Kidney tubule cell (primary cell): ENCODE measurements at places on chromosomes 13 and 19.

GRCh38 chr13:98896868-98897144 is 81.1 kb downstream of the DOCK9 start:
- DNase-seq: no peak

- DNase-seq: no peak
Observed at GRCh38 chr13:110578363-110578762, 16.8 kb upstream of the RAB20 start.

- DNase-seq: no peak
Observed at GRCh38 chr13:88074794-88075510, 403.8 kb downstream of the SLITRK5 start.

- DNase-seq: peak; percentile 55
Observed at GRCh38 chr19:1045247-1045603, 5.3 kb downstream of the ABCA7 start.

- no peak for DNase-seq
Observed at GRCh38 chr13:100129605-100130004, 40.7 kb downstream of the PCCA start.

DNA sequence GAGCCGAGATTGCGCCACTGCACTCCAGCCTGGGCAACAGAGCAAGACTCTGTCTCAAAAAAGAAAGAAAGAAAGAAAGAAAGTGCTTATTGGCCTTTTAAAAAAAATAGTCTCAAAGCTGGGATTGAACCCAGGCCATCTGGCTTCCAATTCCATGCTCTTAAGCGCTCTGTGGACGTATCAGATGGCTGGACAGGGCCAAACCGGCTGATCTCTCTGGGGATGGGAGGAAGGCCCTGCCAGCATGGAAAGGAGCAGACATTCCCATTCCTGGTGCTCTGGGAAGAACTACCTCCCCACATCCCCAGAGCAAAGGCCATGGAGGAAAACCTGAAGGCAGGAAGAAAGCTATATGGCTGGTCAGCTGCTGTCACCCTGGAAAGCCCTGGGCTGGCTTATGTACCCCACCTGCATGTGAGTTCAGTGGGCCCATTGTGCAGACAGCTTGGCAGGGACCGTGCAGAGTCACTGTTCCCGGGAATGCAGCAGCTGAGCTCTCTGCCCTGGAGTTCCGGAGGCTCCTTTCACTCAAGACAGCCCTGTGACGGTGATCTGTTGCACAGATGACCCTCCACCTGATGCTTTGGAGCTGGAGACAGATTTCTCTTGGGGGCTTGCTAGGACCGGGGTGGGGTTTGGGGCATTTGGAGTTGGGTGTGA is 84.3 kb downstream of the SIPA1L3 start:
- no peak for DNase-seq

DNA sequence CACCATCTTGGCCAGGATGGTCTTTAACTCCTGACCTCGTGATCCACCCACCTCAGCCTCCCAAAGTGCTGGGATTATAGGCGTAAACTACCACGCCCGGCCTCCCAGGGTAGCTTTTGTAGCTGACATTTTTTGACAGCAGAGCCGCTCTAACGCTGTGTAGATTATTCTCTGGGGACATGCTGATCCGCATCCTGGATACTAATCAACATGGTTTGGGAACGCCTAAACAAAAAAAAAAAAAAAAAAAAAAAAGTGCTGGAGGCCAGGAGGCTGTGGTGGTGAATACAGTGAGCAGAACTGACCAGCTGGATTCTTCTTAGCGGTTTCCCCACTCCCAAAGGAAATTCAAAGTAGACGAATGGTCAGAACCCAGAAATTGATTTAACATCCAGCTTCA is 5.1 kb downstream of the LONP1 start:
- no peak for DNase-seq

GRCh38 chr19:31963746-31964145 is 381.7 kb upstream of the ZNF507 start:
- no peak for DNase-seq

- no peak for DNase-seq
Observed at GRCh38 chr19:15028490-15028889, 20.8 kb upstream of the CASP14 start.

DNA sequence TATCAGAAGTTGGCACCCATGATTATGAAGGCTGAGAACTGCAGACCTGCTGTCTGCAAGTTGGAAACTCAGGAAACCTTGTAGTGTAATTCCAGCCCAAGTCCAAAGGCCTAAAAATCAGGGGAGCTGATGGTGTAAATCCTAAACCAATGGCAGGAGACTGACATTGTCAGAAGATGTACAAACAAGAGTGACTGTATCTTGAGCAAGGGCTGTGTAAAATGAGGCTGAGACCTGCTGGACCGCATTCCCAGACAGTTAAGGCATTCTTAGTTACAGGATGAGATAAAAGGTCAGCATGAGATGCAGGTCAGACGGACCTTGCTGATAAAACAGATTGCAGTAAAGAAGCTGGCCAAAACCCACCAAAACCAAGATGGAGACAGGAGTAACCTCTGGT is 147.7 kb downstream of the COG6 start:
- no peak for DNase-seq

DNA sequence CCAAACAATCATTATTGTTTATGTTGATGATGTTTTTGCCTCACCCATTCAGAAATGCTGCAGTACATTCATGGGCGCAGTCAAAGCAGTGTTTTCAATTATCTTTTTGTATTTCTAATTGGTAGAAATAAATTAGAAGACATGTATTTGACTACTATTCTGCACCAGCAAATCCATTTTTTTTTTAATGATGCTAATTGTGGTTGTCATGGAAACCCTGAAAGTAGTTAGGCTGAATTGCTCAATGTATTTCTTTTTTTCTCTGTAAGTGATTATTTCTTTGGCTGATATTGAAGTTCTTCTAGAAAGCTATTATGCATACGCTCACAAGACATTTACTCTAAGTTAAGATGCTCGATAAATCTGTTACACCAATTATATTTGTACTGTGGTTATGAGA is 101.2 kb downstream of the RFC3 start:
- DNase-seq: no peak

DNA sequence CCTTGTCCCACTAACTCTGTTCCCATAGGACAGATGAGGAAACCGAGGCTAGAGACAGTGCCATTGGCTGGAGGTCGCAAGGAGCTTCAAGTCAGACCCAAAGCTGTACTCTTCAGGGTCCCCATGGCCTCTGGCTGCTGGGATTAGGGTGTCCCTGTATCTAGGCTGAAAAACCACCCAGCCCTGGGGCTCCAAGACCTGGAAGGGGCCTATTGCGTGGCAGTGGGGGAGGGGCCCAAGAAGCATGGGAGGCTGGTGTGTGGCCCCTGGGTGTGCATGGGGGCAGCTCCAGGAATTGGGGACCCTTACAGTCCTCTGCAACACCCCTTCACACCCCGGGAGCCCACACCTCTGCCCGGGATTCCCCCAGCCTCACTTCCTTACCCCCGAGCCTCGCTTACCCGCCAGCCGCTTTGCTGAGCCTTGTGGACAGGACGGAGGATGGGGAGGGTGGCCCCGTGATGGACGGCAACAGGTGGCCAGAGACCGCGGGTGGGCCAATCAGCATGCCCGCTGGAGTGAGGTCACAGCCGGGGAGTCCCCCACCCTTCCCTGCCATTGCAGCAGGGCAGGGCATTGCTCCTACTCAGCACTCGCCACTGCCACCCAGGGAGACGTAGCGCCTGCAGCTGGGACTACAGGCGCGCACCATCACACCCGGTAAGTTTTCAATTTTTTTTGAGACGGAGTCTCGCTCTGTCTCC is at the start of gene JSRP1:
Gene JSRP1, minus strand, starts transcription at position 436 of the 704 bp plus-strand sequence. CDS start 1,103 bp downstream, outside the sequence.
- DNase-seq: peak; percentile 56

- no peak for DNase-seq
Observed at GRCh38 chr13:74066937-74067336, 67.3 kb downstream of the KLF12 start.

DNA sequence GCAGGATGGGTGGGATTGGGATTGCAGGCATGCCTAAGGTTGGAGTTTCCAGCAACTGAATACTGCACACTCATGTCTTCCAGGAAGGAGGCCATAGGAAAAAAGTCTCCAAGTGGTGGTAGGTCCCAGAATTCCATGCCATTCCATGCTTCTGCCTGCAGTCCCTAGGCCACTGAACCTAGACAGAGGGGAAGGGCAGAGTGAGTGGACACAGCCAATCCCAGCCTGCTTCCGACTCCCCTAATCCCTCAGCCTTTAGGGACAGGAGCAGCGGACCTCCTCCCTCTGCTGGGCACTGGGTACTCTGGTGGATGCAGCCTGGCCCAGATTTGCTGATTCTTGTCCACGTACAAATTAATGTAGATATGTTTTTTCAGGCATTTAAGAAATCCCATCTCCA is 17.0 kb downstream of the VSTM2B start:
- no peak for DNase-seq

GRCh38 chr13:20787180-20787579 is 13.4 kb upstream of the EEF1AKMT1 start:
- DNase-seq: no peak

DNA sequence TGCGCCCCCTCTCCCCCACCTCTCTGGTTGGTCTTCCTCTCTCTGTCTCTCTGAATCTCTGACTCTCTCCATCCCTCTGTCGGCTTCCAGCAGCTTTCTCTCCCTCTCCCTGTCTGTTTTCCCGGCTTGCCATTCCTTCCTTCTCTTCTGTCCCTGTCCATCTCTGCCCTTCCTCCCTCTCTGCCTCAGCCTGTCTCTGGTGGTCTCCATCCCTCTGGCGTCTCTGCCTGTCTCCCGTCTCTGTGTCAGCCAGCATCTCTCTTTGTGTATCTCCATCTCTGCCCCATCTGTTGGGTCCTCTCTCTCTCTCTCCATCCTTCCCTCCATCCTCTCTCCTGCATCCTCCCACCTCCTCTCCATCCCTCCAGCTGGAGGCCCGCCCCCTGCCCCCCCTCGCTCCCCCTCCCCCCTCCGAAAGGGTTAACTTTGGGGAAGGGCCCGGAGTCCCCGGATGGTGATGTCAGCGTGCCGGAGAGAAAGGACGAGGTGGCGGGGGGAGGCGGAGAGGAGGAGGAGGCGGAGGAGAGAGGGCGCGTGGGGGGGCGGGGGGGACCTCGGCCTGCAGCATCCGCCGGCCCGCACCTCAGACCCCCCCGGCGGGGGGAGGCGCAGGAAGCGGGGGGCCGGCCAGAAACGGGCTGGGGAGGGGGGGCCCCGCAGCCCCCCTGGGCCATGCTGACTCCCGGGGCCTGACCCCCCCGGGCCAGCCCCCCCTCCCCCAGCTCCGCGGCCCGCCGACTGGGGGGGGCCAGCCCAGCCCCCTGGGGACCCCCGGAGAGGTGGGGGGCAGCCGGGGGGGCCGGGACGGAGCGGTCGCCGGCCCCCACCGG is at the start of gene BRSK1:
Gene BRSK1, plus strand, starts transcription at position 450 of the 830 bp plus-strand sequence. CDS start 446 bp downstream, outside the sequence.
- DNase-seq: peak; percentile 34

GRCh38 chr19:17948931-17949930 is 16.4 kb downstream of the CCDC124 start:
- DNase-seq: no peak

DNA sequence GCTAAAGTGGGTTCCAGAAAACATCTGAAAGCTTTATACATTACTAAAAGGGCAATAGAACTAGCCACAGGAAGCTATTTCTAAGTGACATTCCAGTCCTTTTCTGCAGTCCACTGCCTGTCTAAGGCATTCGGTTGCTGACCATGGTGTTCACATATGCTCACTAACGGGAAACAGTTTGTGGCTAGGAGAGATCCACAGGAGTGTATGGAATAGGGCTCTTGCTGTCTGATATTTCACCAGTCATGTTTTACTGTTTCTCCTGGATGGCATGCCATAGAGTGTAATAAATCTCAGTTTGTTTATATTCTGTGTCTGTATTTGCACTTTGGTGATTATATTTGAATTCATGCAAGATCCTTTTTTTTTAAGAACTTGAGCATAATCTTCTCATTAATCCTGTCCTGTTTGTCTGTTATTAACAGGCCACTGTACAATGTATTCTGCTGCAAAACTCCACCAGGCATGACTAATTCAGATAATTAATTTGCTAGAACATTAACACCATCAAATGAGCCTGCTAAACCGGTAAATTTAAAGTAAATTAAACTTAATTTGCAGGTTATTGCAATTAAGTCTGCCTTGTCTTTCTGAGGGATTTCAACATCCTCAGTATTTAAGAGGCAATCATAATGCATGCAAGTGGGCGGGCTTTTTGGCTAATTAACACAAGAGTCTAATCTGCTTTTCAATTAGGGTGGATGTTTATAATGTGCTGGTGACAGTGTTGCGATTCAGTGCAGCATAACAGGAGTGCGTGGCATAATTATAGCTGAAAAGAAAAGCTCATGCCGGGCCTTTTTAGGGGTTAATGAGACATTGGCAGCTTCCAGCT is 201.3 kb downstream of the POU4F1 start:
- no peak for DNase-seq

- DNase-seq: no peak
Observed at GRCh38 chr19:18840288-18841267, 8.8 kb downstream of the UPF1 start.

GRCh38 chr13:109998684-109999533 is 212.5 kb upstream of the IRS2 start:
- DNase-seq: peak; percentile 96

DNA sequence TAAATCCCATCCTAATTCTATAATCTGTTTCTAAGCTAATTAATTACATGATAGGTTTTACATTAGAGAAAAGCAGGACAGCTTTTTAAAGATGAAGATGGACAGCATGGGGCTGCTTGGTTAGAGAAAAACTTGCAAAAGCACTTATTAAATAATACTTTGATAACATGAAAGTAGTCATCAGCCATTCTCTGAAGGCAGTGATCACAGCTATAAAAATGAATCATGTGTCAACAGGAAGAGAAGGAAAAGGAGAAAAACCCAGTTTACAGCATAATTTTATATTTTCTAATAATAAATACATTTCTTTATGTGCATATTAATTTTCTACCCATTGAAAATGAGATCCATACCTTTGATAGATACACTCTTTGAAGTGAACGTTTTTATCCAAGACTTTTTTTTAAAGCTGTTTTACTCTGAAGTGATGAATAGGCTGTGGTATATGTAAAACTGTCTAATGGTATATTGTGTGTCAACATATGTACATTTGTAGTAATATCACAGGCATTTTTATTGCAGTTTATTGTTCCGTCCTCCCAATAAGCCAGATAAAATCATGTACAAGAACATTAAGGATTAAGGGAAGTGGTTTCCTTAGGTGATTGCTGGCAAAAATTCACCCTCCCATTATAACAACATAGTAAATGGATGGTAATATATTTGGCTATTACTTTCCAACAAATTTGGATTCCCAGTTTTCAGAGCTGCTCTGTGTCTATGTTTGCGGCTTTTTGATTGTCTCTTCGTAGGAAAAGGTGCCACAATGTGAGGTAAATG is 1.3 kb upstream of the KLF5 start:
- DNase-seq: no peak

- no peak for DNase-seq
Observed at GRCh38 chr19:48480183-48480557, 11.0 kb downstream of the CYTH2 start.

DNA sequence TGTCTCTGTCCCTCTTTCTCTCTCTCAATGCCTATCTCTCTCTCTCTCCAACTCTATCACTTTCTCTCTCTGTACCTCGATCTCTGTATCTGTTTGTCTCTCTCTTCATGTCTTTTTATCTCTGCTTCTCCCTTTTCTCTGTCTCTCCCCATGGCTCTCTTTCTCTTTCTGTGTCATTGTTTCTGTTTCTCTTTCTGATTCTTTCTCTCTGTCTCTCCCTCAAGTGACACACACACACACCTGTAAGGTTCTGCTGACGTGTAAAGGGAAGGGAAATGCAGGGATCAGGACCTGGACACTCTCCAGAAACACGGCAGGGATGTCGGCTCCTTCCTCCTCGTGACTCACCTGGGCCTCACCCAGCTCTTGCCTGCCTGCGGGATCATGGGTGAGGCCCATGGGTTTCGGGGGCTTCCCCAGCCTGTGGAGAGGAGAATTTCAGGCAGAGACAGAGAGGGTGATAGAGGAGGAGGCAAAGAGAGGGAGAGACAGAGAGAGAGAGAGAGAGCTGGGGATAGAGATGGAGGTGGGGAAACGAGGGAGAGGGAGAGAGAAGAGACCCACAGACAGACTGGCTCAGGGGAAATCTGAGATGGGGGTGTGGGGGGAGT is 5.4 kb upstream of the PLAUR start:
- peak; percentile 99 for DNase-seq
